ENCODE measurements at places on chromosomes 5 and 9. TPM values are rescaled to one million over a fixed set of nuclear protein-coding genes. Genes with fewer than 3 reads are reported as not detected.

DNA sequence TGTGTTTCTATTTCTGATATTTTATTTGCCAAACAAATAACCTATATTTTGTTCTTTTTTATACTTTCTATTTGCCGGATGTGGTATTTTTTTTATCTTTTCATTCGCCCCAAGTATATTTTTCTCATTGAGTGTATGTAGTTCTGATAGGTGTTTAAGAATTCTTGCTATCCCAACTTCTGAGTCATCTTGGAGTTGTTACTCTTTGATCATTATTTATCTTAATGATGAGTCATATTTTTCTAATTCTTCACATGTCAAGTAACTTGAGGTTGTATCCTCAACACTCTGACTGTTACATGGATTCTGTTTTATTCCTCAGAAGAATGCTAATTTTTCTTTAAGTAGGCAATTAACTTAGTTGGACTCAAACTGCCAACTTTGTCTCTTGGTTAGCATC, 498.1 kb downstream of the TLE1 start:
- H3K36me3 ChIP-seq = no peaks in the 10 kb centered on the region
- H3K4me3 ChIP-seq = no peak overlapping the region
- no peak for DNase-seq
- no peaks in the 10 kb centered on the region for H3K27me3 ChIP-seq
- H3K4me1 ChIP-seq = no peaks in the 10 kb centered on the region
- no peak overlapping the region for H3K27ac ChIP-seq

DNA sequence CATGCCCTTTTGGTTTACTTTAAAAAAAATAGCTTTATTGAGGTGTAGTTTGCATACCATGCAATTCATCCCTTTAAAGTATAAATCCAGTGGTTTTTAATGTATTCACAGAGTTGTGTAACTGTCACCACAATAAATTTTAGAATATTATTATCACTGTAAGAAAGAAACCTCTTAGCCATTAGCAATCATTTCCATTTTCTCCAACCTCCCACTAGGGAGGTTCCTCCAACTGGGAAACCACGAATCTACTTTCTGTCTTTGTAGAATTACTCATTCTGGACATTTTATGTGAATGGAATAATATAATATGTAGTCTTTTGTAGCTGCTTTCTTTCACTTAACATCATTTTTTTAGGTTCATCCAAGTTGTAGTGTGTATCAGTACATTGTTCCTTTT, 43.5 kb downstream of the UNC13B start:
- no peak for DNase-seq
- no peaks in the 10 kb centered on the region for H3K4me1 ChIP-seq
- no peaks in the 10 kb centered on the region for H3K27me3 ChIP-seq
- H3K4me3 ChIP-seq = no peak overlapping the region

- H3K27me3 ChIP-seq = no peaks in the 10 kb centered on the region
- peaks cover 10% of the 10 kb centered on the region for H3K36me3 ChIP-seq
- no peak for DNase-seq
- H3K4me3 ChIP-seq = no peak overlapping the region
- H3K27ac ChIP-seq = no peak overlapping the region
- H3K4me1 ChIP-seq = peaks cover 13% of the 10 kb centered on the region
Observed at GRCh38 chr9:137245450-137246421, 4.6 kb downstream of the TUBB4B start.

GRCh38 chr9:123265833-123266232, 2.6 kb downstream of the STRBP start:
- H3K4me3 ChIP-seq = no peak overlapping the region
- no peaks in the 10 kb centered on the region for H3K36me3 ChIP-seq
- no peak overlapping the region for H3K27ac ChIP-seq
- peak; percentile 19 for DNase-seq
- H3K4me1 ChIP-seq = peaks cover 9% of the 10 kb centered on the region

- no peak overlapping the region for H3K27ac ChIP-seq
- no peaks in the 10 kb centered on the region for H3K27me3 ChIP-seq
- H3K4me3 ChIP-seq = no peak overlapping the region
- no peaks in the 10 kb centered on the region for H3K36me3 ChIP-seq
- no peak for DNase-seq
Observed at GRCh38 chr9:33143241-33143661, 23.9 kb downstream of the B4GALT1 start.

DIRAS2 gene
- total RNA-seq = not detected

ADGRV1 gene
- total RNA-seq = 12.9 TPM

DNA sequence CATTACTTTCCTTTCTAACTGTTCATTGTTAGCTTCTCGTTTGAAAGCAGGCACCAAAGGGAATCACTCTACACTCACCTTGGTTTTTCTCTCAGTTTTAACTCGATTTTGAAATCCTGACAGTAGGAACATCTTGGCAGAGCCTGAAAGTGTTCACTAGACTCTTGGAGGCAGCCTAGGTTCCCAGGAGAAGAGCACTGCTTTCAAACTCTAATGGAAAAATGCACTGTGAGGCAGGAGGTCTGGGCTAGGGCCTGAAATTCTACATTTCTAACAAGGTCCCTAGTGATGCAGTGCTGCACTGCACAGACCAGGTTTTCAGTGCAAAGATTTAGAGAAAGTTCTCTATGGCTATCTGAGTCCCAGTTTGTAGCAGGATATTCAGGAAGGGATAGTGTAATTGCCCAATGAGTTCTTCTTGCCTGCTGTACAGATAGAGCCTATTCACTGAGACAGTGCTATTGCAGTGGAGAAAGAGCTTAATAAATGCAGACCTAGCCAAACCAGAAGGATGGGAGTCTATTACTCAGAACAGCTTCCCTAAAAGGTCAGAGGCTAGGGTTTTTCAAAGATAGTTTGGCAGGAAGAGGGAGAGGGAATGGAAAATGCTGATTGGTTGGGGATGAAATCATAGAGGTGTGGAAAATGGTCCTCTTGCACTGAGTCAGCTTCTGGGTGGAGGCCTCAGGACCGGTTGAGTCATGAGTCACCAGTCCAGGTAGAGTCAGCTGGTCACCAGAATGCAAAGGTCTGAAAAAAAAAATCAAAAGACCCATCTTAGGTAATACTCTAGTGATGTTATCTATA, 153.9 kb downstream of the GPBP1 start:
- no peak for DNase-seq
- H3K4me3 ChIP-seq = no peak overlapping the region
- no peak overlapping the region for H3K27ac ChIP-seq

DNA sequence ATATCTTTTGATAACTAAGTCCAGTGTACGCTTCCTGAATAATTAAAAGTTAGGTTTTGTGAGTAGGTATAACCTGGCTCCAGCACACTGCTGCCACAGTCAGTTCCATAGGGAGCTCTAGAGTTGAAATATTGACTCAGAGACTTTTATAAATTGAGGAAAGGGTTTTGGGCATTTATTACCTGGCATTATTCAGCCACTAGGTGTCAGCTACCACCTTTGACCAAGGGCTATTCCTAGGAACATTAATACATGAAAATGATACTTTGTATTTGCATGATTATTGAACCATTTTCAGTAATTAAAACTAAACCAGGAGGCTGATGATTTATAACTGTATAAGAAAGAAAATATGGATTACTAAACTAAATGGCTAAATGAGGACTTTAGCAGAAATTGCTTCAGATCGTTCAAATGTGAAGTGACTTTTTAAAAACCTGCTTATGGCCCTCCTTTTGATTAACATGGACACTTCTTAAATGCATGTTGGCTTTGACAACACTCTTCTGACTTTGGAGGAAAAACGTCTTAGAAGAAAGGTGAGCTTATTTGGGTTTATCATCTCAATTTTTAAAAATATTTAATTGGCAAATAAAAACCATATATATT, 83.0 kb downstream of the SMC2 start:
- no peak overlapping the region for H3K4me3 ChIP-seq
- H3K27ac ChIP-seq = no peak overlapping the region
- no peak for DNase-seq
- H3K36me3 ChIP-seq = no peaks in the 10 kb centered on the region
- H3K4me1 ChIP-seq = no peaks in the 10 kb centered on the region

GRCh38 chr9:125586172-125586511, 120.9 kb downstream of the MAPKAP1 start:
- no peak overlapping the region for H3K4me3 ChIP-seq
- H3K27me3 ChIP-seq = no peaks in the 10 kb centered on the region
- no peak overlapping the region for H3K27ac ChIP-seq
- no peaks in the 10 kb centered on the region for H3K4me1 ChIP-seq

DNA sequence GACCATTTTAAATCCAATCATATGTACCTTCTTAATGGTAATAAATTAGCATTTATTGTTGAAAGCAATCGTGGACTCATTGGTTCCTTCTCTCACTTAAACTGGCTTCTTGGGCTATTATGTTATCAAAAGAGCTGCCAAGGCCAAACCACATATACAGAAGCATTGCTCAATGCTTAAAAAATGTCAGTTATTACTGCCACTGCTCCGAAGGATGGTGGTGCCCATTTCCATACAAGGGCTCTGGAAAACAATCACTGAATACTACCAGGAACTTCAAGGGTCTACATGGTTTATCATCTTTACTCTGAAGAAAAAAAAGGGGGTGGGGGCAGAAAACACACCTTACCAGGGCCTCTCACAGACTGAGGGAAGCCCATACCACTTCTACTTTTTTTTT, 104.3 kb downstream of the GNAQ start:
- no peak overlapping the region for H3K4me3 ChIP-seq
- no peak overlapping the region for H3K27ac ChIP-seq
- H3K4me1 ChIP-seq = peaks cover 4% of the 10 kb centered on the region
- no peaks in the 10 kb centered on the region for H3K36me3 ChIP-seq

DNA sequence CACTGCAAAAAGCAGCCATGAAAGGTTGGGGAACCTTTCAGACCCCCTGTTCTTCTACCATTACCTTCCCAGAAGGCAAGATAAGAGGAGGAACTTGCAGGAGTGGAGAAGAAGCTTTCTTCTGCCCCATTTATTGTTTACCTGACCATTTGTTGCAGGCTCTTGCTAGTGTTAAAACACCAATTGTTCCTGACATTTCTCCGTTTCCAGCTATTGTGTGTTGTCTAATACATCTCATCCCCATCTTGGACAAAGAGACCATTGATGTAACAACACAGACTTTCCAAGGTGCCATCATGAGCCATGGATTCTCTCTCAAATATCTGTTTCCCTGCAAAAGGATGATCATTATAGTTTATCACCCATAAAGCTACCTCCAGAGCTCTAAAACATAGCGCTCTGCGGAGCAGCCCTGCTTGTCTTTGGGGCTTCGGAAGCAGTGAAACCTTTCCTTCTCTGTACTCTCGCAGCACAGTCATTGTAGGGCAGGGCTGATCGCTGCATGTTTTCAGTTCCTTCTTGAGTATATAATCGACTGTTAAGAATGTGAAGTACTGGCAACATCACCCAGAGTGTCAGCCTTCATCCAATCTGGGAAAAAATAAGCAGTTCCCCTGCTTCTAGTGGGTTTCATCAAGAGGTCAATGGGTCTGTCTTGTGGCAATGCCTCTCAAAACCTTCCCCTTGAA, 680.0 kb downstream of the SEMA5A start:
- H3K36me3 ChIP-seq = no peaks in the 10 kb centered on the region
- H3K4me1 ChIP-seq = no peaks in the 10 kb centered on the region
- H3K27ac ChIP-seq = no peak overlapping the region
- DNase-seq = no peak
- no peaks in the 10 kb centered on the region for H3K27me3 ChIP-seq

OR13C4 gene
- not detected for total RNA-seq

- H3K36me3 ChIP-seq = no peaks in the 10 kb centered on the region
- no peaks in the 10 kb centered on the region for H3K27me3 ChIP-seq
- H3K27ac ChIP-seq = no peak overlapping the region
- DNase-seq = no peak
Observed at GRCh38 chr5:9490494-9491097, 55.3 kb downstream of the SEMA5A start.

DNA sequence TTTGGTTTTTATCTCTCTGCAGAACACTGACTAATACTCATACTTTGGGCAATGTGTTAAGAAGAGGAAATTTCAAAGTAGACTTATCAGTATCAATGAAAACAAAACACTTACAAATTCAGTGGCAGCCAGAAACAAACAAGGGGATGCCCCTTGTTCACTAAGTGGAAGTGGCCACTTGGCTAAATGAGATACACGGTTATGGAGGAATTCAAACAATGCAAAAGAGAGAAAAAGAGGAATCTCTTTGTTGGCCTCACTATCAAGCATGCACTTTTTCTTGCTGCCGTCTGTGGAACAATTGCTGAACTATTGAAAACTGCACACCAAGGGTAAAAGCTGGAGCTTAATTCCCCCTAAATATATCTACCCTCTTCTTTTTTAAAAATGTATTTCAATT, 2044.9 kb upstream of the CDH6 start:
- no peak for DNase-seq
- no peaks in the 10 kb centered on the region for H3K27me3 ChIP-seq
- no peak overlapping the region for H3K27ac ChIP-seq

GRCh38 chr9:104826911-104827310, 63.0 kb downstream of the NIPSNAP3B start:
- H3K36me3 ChIP-seq = peaks cover 28% of the 10 kb centered on the region
- H3K4me3 ChIP-seq = no peak overlapping the region
- H3K4me1 ChIP-seq = no peaks in the 10 kb centered on the region
- no peak overlapping the region for H3K27ac ChIP-seq

- no peaks in the 10 kb centered on the region for H3K4me1 ChIP-seq
- DNase-seq = peak; percentile 86
- H3K27ac ChIP-seq = peak overlapping the region; percentile 52
- no peaks in the 10 kb centered on the region for H3K36me3 ChIP-seq
- H3K27me3 ChIP-seq = no peaks in the 10 kb centered on the region
Observed at GRCh38 chr9:83432104-83432627, 106.0 kb downstream of the FRMD3 start.

EMB gene
- total RNA-seq = 6.1 TPM

ENHO gene
- 1.2 TPM for total RNA-seq

MARCHF3 gene
- 32.5 TPM for total RNA-seq

DNA sequence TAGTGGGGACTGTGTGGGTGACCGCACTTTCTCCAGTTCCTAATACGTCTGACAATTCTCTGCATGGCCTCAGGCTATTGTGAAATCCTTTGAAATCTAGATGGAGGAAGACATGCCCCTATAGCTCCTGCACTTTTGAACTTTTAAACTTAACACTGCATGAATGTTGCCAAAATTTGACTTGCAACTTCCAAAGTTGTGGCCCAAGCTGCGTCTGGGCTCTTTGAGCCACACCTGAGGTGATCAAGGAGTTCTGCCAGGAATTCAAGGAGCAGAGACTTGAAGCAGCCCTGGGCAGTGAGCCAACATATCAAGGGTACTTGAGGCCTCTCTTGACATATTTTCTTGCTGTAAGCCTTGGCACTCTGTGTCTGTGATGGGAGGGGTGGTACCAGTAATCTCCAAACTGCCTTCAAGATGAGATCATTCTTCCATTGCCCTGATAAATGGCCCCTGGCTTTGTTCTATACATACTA, 1336.1 kb upstream of the CDH9 start:
- no peaks in the 10 kb centered on the region for H3K4me1 ChIP-seq
- H3K36me3 ChIP-seq = no peaks in the 10 kb centered on the region
- no peaks in the 10 kb centered on the region for H3K27me3 ChIP-seq

All from colonic mucosa (tissue), 4 donors.